AG10803 (cell line): ENCODE measurements at places on chromosomes 5 and 9.

DNA sequence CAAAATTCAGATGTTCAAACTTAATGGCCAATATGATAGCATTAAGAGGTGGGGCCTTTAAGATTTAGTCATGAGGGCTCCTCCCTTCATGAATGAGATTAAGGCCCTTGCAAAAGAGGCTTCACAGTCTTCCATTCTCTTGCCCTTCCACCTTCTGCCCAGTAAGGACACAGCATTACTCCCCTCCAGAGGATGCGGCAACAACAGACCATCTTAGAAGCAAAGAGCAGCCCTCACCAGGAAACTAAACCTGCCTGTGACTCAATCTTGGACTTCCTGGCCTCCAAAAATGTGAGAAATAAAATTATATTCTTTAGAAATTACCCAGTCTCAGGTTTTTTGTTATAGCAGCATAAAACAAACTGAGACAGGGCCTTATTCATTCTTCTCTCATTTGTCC, 8.2 kb downstream of the AP3B1 start:
- no peak for DNase-seq

DNA sequence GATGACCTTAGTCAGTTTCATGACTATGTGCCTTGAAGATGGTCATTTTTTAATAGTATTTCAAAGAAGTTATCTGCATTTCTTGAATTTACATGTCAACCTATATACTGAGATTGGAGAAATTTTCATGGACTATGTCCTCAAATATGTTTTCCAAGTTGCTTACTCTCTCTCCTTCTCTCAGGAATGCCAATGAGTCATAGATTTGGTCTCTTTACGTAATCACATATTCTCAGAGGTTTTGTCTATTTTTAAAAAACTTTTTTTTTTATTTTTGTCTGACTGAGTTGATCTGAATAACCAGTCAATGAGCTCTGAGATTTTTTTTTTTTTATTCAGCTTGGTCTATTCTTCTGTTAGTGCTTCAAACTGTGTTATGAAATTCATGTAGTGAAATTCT, 374.7 kb upstream of the GRIN3A start:
- DNase-seq: no peak

DNA sequence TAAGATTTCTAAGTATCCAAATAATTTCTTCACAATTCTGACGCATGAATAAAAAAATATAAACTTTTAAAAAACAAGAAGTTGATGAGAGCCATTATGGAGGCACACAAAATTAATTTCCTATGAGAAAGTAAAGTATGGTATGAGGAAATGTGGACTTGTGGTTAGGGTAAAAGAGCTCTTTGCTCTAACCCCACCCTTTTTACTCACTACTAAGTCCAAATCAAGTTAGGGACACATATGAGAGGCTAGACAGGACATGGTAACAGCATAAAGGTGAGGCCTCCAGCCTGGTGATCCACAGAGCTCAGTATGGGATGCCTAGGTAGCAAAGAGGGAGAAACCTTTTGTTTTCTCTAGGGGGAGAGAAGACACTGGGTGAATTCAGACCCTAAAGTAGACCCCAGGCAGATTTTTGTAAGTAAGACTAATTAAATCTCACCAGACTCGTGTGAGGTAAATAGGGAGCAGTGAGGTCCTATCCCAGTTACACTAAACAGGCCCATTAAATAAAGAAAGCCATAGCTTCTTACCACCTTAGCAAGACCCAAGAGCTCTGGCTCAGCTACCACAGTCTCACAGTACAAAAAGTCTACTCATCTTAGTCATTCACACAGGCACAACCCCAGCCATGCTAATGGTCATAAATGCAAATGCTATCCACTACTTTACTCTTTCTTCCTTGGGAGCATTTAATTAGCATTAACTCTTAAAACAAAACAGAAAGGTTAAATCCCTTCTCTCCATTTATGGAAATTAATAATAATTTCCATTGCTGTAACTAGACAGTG, 42.6 kb downstream of the MLLT3 start:
- DNase-seq: no peak

DNA sequence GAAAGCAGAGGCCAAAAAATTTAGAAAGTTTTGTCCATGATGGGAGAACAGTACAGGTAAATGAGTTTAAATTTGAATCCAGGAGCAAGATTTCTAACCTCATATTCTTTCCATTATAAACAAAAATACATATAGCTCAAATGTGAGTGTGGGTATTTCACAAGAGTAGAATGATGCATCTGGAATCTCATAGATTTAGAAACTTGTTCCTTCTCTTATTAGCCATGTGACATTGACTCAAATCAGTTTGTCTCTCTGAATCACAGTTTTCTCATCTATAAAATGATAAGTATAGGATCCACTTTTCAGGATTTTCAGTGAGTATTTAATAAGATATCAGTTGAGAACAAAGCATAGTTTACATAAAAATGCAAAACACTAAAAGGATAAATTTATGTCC, 436.3 kb upstream of the PAPPA start:
- DNase-seq: no peak

- DNase-seq: no peak
These were observed 76.2 kb downstream of the NRG2 start for GRCh38 chr5:139966856-139967255.

DNA sequence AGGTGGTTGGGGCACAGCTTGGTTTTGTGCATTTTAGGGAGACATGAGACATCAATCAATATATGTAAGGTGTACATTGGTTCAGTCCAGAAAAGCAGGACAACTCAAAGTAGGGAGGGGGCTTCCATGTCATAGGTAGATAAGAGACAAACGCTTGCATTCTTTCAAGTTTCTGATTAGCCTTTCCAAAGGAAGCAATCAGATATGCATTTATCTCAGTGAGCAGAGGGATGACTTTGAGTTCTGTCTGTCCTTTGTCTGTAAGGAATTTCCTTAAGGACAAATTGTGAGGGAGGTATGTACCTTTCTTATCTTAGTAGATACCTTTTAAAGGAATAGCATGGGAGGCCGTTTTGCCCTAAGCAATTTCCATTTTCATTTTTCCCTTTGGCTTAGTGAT, 63.3 kb downstream of the COL15A1 start:
- no peak for DNase-seq

DNA sequence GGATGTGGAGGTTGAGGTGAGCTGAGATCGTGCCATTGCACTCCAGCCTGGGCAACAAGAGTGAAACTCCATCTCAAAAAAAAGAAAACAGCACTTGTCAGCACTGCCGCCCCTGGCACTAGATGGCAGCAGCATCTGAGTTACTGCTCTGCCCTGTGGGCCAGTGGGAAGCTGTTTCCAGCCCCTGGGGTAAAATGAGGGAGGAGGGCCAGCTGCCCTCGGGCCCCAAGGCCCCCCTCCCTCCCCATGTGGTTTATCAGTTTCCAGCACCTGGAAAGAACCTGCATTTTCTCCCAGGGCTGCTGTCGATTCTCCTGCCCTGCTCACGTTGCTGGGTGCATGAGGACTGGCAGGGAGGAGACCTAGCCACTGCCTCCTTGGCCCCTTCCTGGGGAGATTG, 13.2 kb upstream of the CEL start:
- peak; percentile 48 for DNase-seq

GRCh38 chr5:55027595-55027994, 3.5 kb downstream of the GZMK start:
- no peak for DNase-seq

GRCh38 chr5:91770400-91770799, 387.3 kb upstream of the ARRDC3 start:
- no peak for DNase-seq

DNA sequence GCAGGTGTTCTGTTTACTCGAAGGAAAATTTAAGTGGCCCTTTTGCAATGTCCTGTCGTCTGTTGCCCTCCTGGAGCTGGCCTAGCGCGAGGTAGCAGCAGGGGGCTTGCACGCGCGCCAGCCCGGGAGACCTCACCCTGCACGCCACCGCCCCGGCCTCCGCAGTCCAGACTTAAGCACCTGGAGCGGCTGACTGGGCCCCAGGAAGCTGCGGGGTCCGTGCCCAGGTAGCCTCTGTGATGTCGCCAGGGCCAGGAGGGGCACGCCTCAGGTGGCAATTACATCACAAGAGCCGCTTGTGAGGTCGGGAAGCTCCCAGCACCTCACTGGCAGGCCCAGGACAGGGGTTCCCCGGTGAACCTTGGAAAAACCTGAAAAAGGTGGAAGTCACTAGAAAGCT, at the start of gene SAXO1:
SAXO1 (minus strand) TSS at position 195 of the 400 bp plus-strand sequence. CDS start 301 bp downstream, outside the sequence.
- DNase-seq: no peak

GRCh38 chr5:164741376-164741775, 1236.0 kb downstream of the MAT2B start:
- no peak for DNase-seq

DNA sequence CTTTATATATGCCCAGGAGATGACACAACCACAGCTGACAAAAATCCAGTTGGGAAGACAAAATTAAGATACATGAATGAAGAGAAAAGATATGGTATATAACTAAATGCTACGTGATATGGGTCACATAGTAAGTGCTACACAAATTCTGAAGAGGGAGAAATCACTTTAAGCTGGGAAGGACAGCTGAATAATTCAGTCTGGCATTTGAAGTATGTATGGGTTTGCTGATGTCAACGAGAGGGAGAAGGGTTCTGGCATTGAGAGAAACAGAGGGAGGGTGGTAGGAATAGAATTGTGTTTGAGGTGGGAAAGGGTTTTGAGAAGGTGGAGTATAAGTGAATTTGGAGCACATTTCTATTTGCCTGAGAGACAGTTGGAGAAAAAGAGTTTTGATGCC, 6.7 kb upstream of the SLIT3 start:
- peak; percentile 62 for DNase-seq

DNA sequence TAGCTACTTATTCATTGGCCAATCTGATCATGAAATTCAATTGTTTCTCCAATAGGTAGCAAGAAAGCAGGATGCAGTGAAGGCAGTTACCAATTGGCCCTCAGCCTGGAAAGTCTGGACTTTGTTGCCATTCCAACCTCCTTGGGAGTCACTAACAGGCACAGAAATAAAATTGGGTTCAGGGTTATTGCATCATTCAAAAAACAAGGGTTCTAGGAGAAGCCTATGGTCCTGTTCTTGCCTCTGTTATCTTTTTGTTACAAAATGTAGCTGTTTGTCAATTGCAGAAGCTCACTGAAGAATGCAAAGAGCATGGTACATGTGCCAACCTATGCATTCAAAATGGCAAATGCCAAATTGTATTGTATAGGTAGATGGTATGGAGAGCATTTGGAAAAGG, 51.0 kb upstream of the CCNG1 start:
- DNase-seq: no peak

DNA sequence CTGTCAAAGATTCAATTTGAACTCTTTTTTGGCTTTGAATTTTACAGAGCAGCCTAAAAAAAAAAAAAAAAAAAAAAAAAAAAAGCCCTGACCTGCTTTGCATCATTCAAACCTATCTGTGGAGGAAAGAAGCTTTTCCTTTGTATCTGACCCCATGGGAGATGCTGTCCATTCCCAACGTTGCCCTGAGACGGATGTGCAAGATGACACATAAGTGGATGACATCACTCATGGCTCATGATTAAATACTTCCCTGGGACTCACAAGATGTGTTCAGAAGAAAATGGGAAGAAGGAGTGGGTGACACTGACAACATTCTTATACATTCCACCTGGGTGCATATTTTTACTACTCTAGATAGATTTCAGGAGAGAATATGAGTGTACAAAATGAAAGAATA, 245.7 kb upstream of the ELAVL2 start:
- no peak for DNase-seq

- DNase-seq: peak; percentile 84
These were observed 52.6 kb upstream of the FANCC start for GRCh38 chr9:95370064-95370463.

- DNase-seq: no peak
These were observed 61.4 kb upstream of the ADRA1B start for GRCh38 chr5:159854916-159855315.

DNA sequence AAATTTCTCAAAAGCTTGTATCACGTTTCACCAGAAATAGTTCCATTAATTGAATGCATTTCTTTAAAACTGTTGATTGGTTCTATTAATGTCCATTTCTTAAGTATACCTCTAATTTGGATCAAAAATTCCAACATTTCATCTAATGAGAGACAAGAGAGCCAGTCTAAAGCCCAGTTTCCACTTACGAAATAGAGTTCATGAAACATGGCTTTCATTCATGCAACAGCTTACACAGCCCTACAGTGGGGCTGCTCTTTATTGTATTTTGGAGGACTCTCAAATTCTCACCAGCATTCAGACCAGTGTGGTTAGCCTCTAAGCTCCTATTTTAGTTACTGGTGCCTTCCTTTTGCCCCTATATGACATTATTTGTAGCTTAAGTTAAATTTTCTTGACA, 566.9 kb upstream of the RGMB start:
- DNase-seq: no peak

DNA sequence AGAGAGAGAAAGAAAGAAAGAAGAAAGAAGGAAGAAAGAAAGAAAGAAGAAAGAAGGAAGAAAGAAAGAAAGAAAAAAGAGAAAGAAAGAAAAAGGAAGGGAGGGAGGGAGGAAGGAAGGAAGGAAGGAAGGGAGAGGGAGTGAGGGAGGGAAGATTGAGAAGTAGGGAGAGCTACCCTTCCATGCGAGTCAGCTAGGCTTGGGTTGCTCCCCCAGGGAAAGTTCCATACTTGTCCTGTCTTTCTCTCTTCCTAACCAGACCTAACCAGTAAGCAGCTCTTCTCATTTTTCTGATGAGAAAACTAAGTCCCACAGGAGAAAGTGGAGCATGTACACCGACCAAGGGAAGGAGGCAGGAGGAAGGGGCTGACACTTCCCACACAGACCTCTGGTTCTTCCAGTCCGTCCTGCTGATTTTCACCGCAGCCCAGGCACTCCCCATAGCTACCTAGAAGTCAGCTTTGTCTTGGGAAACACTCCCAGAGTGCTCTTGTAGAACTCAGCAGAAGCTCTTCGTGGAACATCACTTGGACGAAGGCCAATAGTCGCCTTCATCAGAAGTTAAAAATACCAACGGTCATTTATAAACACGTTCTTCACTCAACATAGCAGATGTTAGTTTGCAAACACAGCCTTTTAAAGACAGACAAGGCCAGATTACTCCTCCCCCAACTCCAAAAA, 29.0 kb upstream of the ENTREP1 start:
- peak; percentile 2 for DNase-seq
